Left hindlimb (tissue), 1 donor: ENCODE measurements at places on chromosomes 5 and 9.

- DNase-seq = no peak
Measured at GRCh38 chr9:87891754-87892153, 9.1 kb downstream of the SPATA31E1 start.

DNA sequence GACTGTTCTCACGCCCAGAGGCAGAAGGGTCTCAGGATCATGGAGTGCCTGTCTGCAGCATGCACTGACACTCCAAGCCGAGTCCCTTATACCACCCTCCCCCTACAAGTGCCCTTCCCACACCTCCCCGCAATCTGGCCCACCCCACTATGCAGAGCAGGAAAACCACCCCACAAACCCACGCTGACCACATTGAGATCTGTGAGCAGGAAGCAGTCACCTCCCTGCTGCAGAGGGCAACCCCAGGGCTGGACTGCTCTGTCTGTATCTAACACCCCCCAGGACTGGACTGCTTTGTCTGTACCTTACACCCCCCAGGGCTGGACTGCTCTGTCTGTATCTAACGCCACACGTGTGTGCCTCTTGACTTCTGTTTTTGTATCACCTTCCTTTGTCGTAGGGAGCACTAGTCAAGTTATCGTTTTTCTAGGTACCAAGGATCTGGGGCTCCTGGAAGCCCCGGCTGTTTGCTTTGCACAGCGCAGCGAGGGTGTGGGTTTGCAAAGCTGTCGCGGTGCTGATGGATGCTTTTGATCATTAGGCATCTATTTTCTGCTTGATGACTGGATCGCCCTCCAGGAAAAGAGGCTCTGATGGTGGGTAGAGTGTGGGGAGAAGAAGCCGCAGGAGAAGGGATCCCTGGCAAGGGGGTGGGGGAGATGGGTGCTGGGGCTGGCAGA lies 21.5 kb downstream of the OLFM1 start:
- DNase-seq = no peak

- DNase-seq = no peak
Measured at GRCh38 chr5:75338408-75338807, 1.4 kb downstream of the HMGCR start.

GRCh38 chr5:32601623-32602295 lies 16.4 kb downstream of the SUB1 start:
- no peak for DNase-seq

GRCh38 chr5:52814352-52815148 lies 26.8 kb downstream of the ITGA1 start:
- DNase-seq = no peak

GRCh38 chr5:71586052-71586940 lies 844 bp upstream of the MCCC2 start:
- no peak for DNase-seq

GRCh38 chr9:120265791-120266190 lies 314.2 kb downstream of the CDK5RAP2 start:
- DNase-seq = no peak

DNA sequence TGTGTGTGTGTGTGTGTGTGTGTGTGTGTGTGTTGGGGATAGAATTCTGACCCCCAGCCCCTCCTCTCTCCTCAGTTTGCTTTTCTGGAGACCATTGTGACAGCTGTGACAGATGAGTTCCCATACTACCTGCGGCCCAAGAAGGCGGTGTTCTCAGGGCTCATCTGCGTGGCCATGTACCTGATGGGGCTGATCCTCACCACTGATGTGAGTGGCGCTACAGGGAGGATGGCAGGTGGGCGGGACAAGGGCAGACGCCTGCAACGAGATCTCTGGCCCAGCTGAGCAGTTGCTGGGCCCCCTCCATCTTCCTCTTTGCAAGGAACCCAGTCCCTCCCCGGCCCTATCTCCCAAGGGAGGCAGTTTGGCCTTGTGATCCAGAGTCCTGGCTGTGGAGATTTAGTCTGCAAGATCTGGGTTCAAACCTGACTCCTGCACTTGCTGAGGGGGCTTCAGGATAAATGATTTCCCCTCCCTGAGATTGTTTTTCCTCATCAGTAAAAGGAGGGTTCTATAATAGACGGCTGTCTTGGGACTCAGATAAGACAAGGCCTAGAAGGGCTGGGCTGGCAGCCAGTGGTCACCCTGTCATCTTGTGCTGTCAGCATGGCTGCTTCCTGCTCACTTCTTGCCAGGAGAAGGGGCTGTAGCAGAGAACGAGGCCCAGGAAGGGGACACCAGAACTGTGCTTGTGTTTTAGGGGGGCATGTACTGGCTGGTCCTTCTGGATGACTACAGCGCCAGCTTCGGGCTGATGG lies 14.1 kb downstream of the SLC6A7 start:
- DNase-seq = no peak

GRCh38 chr9:33143241-33143661 lies 23.9 kb downstream of the B4GALT1 start:
- DNase-seq = no peak

GRCh38 chr5:163379298-163380155 lies 57.9 kb upstream of the CCNG1 start:
- DNase-seq = no peak

- no peak for DNase-seq
Measured at GRCh38 chr9:107309271-107309670, 26.2 kb downstream of the RAD23B start.

GRCh38 chr5:78758169-78758839 lies 109.7 kb upstream of the LHFPL2 start:
- DNase-seq = no peak

DNA sequence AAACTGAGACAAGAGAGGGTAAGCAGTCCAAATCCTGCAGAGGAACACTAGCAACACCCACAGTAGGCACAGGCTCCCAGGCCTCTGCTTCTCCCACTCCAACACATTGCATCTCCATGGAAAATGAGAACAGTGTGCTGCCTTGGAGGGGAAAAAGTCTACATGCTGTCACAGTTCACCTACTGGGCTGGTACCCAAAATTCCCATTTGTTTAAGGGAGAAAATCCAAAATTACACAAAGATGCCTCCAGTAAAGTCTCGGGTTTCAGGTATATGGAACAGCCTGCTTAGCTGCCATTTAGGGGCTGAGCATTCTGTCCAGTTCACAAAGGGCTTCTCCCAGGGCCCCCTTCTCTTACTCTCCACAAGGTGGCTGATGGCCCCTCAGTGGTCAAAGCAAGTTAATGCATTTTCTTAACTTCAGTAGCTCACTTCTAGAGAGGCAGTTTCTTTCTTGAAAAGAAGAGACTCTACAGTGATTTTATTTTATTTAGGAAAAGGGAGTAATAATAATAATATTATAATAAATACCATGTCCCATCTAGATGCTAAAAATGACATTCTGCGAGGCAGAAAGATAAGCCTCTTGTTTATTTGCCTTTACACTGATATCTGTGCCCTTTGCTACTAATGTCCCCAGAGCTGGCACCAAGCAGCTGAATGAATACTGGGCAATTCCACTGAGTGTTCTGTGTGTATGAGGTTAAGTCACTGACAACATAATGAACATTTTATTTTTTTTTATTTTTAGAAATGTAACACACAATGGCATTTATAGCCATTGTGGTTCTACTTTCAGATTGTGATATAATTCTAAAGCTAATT lies 89.4 kb downstream of the RGS7BP start:
- peak; percentile 37 for DNase-seq

- DNase-seq = no peak
Measured at GRCh38 chr9:123536455-123536868, 180.5 kb downstream of the CRB2 start.

GRCh38 chr5:148978370-148979082 lies 84.3 kb downstream of the SH3TC2 start:
- DNase-seq = no peak

DNA sequence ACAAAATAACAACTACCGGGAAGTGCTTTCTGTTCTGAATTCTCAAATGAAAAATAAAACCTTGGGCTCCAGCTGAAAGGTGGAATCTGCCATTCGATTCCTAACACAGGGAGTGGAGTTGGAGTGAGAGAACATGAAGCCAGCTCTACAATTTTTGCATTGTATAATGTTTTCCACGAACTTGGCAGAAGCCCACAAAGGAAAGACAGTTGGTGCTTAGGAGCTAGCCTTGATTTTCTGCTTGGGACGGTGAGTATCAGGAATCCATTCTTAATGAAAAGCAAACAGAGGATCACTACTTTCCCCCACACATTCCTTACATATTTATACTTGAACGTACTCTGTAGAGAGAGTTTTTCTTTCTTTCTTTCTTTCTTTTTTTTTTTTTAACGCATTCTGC lies 74.2 kb upstream of the FBXL7 start:
- no peak for DNase-seq

- no peak for DNase-seq
Measured at GRCh38 chr9:23582836-23583235, 243.2 kb downstream of the ELAVL2 start.

DNA sequence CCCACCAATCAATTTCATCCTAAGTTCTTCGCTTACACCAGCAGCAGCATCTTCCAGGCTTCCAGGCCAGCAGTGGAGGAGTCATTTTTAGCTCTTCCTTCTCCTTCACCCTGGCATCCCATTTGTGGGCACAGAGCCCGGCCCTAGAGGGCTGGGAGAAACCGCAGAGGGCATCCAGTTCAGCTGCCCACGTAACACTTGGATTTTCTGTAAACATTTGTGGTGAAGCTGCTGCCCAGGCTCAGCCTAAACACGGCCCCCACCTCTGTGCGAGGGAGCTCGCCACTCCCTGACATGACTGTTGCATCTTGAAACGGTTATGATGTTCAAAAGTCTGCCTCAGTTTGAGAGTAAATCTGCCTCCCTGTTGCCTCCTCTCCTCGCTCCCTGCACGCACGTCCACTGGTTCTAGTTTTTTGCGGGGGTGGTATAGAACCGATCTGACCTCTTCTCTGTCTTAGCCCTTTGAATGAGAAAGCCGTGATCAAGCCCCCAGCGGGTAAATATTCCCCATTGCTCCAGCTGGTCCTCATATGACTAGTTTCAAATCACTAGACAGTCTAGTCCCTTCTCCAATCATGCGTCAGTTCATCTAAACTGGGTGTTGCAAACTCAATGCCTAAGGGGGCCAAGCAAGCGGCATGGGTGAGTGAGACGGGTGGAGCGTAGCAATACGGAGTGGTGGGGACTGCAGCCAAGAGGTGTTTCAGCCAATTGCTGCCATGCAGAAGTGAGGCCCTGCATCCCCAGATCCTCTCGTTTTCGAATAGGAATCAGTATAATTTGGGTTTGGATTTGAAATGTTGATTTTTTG lies 34.9 kb upstream of the N4BP3 start:
- peak; percentile 48 for DNase-seq

- no peak for DNase-seq
Measured at GRCh38 chr5:118325931-118326330, 662.4 kb downstream of the DTWD2 start.

DNA sequence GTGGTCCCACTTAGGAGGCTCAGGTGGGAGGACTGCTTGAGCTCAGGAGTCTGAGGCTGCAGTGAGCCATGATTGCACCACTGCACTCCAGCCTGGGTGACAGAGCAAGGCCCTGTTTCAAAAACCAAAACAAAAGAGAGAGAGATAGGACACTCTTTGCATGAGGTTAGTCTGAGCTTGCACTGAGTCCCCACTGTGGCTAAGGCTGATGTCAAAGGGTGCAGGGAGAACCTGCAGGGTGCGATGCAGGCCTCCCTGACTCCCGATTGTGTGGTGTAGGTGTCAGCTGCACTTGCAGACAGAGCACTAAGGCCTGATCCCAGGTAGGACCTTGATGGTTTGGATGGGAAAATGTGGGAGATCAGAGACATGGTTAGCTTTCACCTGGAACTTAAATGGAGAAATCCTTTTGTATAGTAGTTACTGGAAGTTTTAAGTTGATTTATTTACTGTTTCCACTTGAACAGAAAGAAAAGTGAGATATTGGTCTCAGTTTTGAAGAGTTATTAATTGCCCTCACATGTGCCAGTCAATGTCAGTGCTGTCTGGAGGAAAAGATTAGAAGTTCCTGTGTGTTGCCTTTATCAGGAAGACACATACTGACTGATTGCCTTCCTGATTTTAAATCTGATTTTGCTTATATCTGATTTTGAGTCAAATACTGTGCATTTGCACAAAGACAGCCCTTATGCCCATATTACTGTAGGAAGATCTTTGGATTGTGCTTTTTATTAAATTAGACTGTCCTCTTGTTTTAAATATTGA lies 260.0 kb downstream of the MAST4 start:
- DNase-seq = no peak

DNA sequence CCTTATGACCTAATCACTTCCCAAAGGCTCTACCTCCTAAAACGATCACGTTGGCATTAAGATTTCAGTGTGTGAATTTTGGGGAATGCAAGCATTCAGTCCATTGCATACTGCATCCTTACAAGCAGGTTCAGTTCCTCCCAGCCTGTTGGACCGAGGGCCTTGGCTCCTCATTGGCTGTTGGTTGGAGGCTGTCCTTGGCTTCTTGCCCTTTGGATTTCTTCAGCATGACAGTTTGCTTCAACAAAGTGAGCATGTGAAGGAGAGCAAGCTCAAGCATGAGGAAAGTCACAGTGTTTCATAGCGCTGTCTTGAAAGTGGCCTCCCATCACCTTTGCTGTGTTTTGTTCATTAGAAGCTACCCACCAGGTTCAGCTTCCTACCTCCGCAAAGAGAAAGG lies 109.5 kb downstream of the GADD45G start:
- no peak for DNase-seq

GRCh38 chr9:71638627-71639026 lies 129.7 kb downstream of the CEMIP2 start:
- peak; percentile 42 for DNase-seq

DNA sequence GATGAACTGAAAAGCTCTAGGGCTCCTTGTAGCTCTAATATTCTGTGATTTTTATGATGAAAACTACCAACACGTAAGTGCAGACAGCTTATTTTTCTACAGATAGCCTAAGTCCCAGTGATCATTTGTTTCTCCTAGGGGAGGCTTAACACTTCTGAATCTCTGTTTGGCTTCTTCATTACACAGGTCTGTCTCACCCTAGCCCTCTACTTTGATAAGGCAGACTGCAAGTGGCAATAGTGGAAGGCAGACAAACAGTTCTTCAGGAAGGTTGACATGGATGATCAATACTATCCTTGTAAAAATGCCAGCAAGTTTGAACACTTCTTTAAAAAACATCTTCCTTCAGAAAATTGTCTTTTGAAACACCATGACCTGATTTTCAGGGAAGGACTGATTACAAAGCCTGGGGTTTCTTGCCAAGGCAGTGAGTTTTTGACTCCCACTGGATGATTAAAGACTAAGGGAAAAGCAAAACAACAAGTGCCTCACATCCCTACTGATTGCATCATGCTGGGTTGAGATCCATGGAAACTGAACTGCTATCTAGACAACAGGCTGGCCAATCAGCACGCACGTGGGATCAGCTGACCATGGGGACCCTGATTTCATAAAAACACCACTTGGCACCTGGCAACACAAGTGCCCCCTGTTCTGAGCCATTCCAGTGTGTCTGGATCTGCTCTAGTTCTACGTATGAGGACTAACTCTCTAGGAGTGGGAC lies 212.2 kb downstream of the SMARCA2 start:
- DNase-seq = no peak

DNA sequence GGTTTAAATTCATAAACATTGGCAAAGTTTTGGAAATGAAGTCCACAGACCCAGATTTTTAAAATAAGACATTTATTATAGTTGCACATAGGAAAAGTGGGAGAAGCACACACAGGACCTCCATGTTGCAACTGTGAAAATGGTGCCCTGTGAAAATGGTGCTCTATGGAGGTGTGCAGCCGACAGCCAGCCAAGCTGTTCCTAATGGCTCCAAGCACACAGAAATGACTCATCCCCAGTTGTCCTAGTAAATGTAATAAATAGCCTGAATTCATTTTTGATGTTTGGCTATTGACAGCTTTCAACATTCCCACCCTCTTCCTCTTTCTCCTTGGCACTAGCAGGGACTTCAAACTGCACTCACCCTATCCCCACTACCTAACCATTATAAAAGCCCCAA lies 590.9 kb downstream of the CAAP1 start:
- no peak for DNase-seq

- DNase-seq = no peak
Measured at GRCh38 chr9:108478431-108479332, 377.1 kb downstream of the ACTL7B start.
